ENCODE measurements at places on chromosomes 1 and 21.

GRCh38 chr1:28028873-28029654, 59.3 kb downstream of the EYA3 start:
- no peak for DNase-seq

GRCh38 chr1:215393476-215393875, 173.6 kb upstream of the KCTD3 start:
- DNase-seq, result no peak

DNA sequence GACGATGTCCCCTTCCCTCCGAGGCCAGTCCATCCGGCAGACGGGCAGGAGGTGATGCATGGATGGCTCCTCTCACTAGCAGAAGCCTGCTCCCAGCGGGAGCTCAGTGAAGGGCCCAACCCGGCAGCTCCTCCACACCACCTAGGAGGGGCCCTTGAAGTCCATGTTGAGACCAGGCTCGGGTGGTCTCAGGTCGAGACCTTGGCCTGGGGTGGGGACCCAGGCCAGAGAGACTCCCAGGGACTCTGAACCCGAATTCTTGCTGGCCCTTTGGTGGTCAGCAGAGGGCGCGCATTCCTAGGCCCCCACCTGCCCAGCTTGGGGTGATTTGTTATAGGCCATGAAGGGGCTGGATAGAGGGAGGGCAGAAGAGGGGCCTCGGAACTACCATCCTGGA, 642 bp upstream of the NT5C1A start:
- DNase-seq, result no peak

GRCh38 chr1:209556162-209556690, 27.3 kb upstream of the CAMK1G start:
- DNase-seq, result no peak

DNA sequence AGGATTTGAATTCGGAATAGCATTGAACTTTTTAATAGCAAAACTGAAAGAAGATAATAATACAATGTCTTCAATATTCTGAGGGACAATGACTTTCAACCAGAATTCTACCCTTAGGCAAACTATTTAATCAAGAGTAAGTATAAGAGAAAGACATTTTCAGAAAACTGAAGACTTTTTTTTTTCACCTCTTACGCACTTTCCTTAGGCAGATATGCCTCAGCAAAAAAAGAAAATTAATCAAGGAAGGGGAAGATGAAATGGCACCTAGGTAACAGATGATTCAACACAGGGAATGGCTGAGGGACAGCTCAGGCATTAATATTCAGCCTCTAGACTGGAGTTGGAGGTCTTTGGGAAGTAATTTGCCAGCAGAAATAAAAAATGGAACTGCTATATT, 184.9 kb downstream of the URB2 start:
- no peak for DNase-seq

DNA sequence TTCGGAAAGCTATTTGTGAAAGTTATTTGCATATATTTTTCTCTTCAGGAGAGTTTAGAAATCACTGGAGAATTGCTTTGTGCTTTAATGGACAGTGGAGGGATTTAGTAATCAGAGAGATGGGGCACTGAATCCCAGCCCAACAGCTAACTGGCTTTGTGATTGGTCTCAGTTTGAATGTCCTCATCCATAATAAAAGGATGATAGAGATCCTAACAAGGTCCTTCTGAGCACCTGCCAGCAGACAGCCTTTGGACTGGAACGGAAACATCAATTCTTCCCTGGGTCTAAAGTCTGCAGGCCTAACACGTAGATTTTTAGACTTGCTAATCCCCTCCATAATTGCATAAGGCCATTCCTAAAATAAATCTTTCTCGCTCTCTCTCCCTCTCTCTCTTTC, 112.0 kb upstream of the ADAMTS5 start:
- DNase-seq, result no peak

- no peak for DNase-seq
Measured at GRCh38 chr1:222123111-222123510, 381.2 kb upstream of the DUSP10 start.

- DNase-seq, result no peak
Measured at GRCh38 chr1:51000160-51000559, 30.1 kb downstream of the CDKN2C start.

DNA sequence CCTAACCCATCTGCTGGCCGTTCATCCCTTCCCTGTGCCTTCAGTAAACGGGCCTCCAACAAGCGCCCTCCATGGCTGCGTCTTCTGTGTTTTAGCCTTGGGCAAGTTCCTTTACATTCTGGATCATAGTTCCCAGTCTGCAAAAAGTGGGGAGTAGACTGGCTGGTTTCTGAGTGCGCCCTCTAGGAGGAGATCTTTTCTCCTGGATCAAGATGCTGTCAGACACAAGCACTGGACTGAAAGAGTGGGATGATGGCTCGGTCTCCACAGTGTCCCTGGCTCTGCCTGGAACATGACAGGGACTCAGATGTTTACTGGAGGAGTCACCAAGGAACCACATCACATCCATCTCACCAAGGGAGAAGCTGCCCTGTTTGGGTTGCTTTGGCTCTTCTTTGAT, 88.8 kb downstream of the PRDM2 start:
- no peak for DNase-seq

DNA sequence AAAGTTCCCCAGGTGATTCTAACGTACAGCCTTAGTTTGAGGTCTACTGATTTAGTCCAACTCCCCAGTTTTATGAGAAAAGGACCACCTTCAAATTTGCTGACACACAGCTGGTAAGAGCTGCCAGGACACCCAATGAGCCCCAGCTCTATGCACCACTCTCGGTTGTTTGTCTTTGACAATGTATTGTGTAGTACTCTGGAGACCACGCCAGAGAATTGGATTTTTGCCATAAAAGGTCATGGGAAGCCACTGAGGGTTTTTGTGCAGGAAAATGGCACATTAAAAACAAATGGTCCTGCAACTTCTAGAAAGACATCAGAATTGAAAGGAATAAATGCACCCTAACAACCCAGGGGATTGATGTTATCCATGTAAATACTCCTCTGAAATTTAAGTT, 7.1 kb upstream of the IER5 start:
- no peak for DNase-seq

DNA sequence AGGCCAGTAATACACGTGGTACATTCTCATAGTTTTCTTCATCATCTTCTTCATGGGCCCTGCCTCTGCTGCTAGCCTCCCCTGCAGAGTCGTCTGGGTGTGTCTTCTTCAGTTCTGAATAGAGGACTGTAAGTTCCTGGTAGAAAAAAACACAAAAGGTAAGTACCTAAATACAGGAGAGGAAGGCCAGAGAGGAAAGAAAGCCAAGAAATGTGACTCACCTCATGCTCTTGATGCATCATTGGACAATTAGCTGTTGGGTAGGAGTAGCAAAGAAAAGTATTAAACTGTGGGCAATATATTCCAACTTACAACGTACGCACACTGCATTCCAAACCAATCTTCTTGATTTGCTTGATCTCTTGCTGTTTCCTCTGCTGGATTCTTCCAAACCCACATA, 21.8 kb downstream of the FCRL3 start:
- no peak for DNase-seq

DNA sequence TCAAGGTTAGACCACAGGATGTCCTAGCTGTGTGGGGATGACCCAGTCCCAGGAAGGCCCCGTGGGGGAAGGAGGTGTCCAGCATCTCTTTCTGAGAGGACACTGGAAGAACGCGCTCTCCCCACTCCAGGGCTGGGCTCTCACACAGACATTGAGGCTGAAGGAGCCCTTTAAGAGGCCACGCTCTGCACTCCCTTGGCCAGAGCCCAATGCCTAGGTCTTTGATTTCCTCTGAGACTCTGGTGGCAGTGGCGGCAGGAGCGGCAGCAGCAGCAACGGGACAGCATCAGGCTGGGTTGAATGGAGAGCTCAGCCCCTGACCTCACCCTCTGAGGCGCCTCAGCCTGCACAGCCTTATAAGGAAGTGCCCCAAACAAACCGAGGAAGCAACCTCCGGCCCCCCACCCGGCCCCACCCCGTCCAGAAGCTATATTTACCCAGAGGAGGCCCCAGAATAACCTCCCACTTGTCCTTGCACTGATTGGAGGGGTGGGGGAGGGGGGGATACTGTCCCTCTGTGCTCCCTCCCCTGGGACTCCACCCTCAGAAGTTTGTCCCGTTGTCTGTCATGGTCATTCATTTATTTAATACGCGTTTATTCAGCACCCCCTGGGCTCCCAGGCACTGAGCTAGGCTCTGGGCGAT, 12.3 kb downstream of the NES start:
- DNase-seq, result peak; percentile 79

GRCh38 chr1:96387785-96388184, 333.8 kb upstream of the PTBP2 start:
- DNase-seq, result no peak

DNA sequence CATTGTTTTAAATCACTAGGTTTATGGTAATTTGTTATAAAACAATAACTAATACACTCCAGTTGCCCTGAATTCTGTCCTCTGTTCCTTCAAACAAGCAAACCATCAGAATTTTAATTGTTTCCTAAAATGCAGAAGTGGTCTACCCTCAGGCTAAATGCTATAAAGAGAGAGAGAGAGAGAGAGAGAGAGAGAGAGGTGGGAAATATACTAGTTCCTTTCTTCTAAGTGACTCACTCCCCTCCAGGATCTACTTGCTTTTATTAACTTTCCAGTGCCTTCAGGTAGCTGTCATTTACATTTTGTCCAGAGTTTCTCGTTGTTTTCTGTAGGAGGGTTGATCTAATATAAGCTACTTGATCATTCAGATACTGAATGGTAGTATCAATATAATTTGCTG, 26.4 kb downstream of the LRRC53 start:
- no peak for DNase-seq

DNA sequence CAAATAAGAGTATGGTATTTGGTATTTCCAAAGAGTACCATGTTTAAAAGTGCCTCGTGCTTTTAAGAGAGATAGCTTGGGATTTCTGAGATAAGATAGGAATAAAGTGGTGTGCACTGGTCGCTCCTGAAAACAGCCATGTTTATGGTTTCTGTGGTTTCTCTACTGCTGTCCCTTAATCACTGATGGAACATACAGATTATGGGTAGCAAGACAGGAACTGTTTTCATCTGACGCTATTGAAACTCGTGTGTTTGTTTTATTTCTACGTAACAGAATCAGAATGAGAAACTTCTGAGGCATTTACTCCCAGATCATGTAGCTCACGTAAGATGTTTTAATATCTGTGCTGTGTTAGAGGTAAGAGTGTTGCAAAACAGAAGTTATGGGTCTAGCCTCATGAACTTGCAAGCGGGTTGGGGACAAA, 126.0 kb downstream of the KIAA0319L start:
- DNase-seq, result no peak

- DNase-seq, result peak; percentile 68
Measured at GRCh38 chr1:115280064-115280463, 58.0 kb downstream of the NGF start.

DNA sequence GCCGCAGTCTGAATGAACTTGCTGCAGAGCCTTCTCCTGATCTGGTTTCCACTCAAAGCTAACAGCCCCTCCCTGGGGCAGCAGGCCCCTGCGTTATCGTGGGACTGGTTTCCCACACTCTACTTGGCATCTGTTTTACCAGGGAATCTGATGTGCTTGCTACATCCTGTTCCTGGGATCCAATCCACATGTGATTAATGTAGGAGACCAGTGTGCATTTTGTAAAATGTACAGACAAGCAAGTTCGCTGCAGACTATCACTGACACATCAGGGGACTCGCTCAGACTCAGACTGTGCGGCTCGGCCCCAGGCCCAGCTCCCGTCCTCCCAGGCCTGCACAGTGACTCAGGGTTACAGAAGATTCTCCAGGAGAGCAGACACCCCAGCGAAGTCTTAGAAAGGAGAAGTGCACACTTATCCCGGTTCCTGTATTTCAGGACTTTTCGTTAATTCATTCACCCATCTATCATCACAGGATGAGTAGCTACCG, 340.1 kb downstream of the MATN1 start:
- DNase-seq, result no peak

DNA sequence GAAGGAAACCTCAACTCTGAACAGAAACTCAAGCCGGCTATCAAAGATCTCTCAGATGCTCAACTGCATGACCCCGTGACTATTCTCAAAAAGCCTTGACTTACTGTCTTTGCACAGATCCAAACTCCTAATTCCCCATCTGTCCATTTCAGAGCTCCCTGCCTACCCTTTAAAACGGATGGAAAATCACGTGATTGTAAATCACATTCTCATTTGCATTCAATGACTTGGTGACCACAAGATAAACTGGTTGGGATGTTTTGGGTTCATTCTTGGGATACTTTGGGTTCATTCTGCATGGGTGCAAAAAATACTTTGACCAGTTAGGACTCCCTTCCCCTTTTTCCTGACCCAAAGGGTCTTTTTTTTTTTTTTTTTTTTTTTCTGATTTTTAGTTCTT, 41.3 kb upstream of the RUNX1 start:
- DNase-seq, result no peak

DNA sequence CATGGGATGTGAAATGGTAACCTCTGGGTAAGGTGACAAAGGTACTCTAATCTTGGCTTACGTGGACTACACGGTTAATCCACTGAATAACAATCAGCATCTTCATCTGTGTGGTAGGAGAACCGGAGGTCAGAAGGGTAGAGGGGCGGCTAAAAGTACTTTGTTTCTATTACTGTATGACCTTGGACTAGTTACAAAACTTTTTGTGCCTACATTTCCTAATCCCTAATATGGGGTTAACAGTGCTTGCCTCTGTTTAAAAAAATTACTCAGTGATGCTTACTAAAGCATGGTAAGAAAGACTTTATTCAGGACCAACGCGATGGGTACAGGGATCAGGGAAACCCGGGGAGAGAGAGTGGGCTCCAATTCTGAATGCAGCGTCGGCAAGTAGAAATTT, 1.7 kb upstream of the MRPS6 start:
- DNase-seq, result no peak

DNA sequence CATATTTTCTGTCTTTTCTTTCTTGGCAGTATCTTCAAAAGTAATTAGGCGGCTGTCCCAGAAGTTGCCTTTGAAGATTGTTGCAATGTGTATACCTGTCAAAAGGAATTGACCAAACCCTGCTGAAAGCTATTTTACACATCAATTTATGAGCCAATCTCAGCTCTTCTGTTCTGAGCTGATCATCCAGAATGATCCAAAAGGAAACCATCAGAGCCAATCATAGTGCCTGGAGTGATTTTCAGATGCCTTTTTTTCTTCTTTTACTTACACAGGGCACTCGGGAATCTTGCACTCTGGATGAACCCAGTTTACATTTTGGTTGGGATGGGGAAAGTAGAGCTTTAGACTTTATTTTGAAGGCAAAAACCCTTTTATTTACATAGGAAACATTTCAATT, 21.8 kb upstream of the APOBEC4 start:
- peak; percentile 52 for DNase-seq

- no peak for DNase-seq
Measured at GRCh38 chr1:4213366-4213973, 313.4 kb upstream of the C1orf174 start.
